ENCODE measurements at places on chromosomes 12 and 14.

- DNase-seq, result no peak
These were observed 123.3 kb downstream of the KICS2 start for GRCh38 chr12:64098709-64099354.

DNA sequence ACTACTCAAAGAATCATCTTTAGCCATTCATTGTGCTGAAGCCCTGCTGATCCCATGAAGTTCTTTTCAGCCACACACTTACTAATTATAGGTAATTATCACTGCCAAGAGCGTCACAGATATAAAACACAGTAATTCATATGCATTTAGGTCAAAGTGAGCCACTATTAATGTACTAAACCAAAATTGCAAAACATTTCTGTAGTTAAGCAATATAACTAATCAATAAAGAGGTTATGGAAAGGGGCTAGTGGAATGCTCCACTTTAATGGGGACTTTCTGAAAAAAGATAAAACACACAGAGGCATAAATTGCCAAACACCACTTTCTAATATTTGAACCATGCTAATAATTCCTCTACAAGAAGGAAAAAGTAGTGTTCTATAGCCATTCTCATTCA is 6.8 kb upstream of the CEP128 start:
- DNase-seq, result no peak

GRCh38 chr12:53495903-53496751 is 3.1 kb downstream of the MAP3K12 start:
- no peak for DNase-seq

DNA sequence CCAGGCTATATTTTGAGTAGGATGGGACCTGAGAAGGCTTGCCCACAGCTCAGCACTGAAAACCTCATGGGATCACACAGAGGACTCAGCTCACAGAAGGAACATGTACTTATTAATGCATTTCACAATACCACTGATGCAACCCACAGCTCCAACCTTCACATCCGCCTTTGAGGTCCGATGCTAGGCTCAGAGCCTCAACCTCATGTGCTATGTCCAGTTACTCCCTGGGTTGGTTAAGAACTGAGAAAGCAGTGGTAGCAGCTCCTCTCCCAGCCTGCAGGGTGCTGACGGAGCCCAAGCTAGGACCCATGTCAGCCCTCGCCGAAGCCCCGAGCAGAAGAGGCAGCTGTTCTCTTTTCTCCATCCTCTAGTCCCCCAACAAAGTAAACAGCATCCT is 52.9 kb downstream of the SPTB start:
- DNase-seq, result no peak

- DNase-seq, result no peak
These were observed 34.2 kb upstream of the GCH1 start for GRCh38 chr14:54936816-54937215.

- DNase-seq, result peak; percentile 8
These were observed 1.2 kb downstream of the GPR135 start for GRCh38 chr14:59463787-59464485.

- no peak for DNase-seq
These were observed 125.9 kb downstream of the CALM1 start for GRCh38 chr14:90522571-90523191.

- peak; percentile 38 for DNase-seq
These were observed 20.4 kb downstream of the CCDC88C start for GRCh38 chr14:91396959-91397815.

- no peak for DNase-seq
These were observed 57.6 kb upstream of the STRN3 start for GRCh38 chr14:31083781-31084180.

GRCh38 chr12:116066381-116067230 is 210.9 kb downstream of the MED13L start:
- DNase-seq, result peak; percentile 34

- no peak for DNase-seq
These were observed 46.5 kb downstream of the TEAD4 start for GRCh38 chr12:3005736-3006135.

DNA sequence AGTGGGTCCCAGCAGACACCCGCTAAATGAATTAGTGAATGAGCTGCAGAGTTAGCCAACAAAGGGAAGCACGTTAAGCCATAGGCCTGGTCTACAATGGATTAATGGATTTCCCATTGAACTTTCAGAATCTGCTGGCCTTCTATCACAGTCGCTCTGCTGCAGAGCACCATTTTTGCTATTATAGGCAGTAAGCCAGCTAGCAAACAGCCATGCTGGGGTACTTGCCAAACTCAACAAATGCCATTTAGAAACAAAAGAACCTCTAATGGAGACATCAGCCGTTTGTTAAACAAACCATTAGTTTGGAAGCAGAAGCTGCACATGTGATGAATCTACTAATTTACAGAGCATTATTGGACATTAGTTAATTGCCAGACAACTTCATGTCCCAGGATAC is 181.1 kb upstream of the STXBP6 start:
- DNase-seq, result no peak

- DNase-seq, result no peak
These were observed 1.8 kb downstream of the DCN start for GRCh38 chr12:91180582-91181395.

- no peak for DNase-seq
These were observed 24.9 kb downstream of the ZNF664 start for GRCh38 chr12:123997908-123998307.

DNA sequence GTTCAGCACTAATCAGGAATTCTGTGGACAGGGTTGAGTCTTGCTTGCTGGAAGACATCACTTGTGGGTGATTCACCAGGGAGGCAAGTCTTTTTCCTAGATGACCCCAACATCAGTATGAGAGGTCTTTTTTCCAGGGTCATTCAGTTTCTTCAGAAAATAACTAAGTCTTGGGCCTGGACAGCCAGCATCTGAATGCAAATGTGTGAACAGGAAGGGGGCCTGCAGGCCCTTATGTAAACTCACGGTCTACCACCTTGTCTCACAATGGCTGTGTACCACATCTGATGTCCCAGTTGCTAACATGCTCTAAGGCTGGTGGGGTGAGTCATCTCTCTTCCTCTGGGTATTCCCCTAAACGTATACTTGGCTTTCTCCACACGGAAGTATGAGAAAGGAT is 79.2 kb downstream of the HECTD4 start:
- peak; percentile 4 for DNase-seq

DNA sequence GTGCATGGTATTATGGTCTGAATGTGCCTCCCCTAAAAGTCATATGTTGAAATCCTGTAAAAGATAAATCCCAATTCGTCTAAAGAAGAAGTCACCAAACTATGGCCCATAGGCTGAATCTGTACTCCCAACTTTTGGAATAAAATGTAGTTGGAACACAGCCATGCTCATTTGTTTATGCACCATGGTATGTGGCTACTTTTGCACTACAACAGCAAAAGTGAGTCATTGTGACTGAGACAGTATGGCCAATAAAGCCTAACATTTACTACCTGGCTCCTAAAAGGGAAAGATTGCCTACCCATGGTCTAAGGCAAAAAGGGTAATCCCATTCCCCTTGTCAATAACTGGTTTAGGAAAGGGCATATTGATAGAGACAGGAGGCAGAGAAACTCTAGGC is 101.8 kb downstream of the LRIG3 start:
- DNase-seq, result no peak

DNA sequence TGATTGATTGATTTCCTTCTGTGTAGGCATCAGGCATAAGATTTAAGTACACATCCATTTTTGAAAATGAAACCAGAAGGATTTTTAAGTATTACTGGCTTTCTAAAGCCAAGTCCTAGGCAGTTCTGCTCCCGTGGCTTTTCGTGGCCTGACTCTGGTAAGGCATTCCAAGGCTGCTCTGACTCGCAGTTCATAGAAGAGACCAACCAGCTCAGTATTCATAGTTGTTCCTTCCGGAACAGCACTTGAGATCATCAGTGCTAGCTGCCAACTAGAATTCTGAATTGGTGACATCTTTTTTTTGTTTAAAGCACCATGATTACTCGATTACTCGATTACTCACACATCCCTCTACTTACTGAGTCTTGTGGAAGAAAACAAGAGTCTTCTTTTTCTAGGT is 25.9 kb downstream of the SUDS3 start:
- no peak for DNase-seq

DNA sequence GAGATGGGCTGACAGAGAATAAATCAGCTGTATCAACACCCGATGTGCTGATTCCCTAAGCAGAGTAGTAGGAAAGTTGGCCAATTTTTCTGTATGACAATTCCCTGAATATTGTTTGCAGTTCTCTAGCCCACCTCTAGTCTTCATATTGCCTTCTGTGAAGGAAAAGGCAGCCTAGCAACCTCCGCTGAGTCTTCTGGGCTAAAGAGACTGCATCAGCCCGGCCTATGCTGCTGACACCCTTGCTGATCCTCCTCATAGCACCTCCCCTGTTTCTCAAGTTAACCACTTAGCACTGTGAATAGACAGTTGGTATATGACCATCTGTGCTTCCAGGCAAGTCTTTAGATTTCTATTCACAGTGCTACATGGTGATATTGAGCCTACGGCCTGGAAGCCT is 161.1 kb upstream of the EGLN3 start:
- DNase-seq, result no peak

GRCh38 chr12:90954921-90955320 is at the start of gene CCER1:
Gene CCER1 (minus strand): TSS chr12:90955176. CDS start chr12:90954742, 434 bp downstream.
- DNase-seq, result no peak

DNA sequence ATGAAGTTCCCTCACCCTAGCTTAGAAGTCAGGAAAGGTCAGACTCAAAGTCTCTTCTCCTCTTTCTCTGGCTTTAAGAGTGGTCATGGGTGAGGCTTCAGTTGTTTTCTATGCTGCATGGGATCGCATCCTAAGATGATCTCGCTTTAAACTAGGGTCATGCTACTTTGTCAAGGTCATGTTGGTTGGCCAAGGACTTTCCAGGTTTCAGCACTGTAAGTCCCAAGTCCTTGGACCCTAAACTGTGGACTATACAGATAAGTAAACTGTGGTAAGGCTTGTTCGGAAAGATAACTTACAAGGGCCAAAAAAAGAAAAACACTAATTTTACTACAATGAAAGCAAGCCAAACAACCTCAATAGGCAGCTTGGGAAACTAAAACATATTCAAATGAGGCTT is 17.4 kb downstream of the HAL start:
- DNase-seq, result no peak

GRCh38 chr14:101418601-101419000 is 142.7 kb upstream of the DIO3 start:
- no peak for DNase-seq

DNA sequence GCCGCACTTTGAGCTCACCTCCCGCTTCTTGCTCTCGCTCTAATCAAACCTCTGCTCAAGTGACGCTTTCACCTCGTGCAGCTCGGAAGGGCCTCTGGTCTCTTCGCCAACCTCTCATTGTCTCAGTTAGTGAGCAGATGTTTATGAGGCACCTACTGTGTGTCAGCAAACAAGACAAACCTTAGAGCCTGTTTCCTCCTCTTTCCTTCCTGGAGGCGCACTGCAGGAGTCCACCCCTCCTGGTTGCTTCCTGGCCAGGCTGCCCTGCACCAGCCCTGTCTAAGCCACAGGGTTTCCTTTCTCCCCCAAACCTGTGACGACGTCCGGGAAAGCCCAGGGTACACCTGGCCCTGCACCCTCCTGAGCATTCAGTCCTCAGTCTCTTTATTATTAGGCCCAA is 84.2 kb downstream of the PHETA1 start:
- no peak for DNase-seq

- no peak for DNase-seq
These were observed 15.0 kb downstream of the NDUFA12 start for GRCh38 chr12:94988471-94988870.

GRCh38 chr14:39232554-39233415 is 930 bp upstream of the MIA2 start:
- no peak for DNase-seq

- DNase-seq, result no peak
These were observed 615 bp downstream of the TARBP2 start for GRCh38 chr12:53501615-53502181.

GRCh38 chr14:26191123-26191522 is 406.7 kb downstream of the NOVA1 start:
- no peak for DNase-seq

- DNase-seq, result no peak
These were observed 129.4 kb downstream of the SMOC1 start for GRCh38 chr14:70008284-70009262.

GRCh38 chr12:66598079-66598478 is 80.8 kb downstream of the GRIP1 start:
- no peak for DNase-seq

DNA sequence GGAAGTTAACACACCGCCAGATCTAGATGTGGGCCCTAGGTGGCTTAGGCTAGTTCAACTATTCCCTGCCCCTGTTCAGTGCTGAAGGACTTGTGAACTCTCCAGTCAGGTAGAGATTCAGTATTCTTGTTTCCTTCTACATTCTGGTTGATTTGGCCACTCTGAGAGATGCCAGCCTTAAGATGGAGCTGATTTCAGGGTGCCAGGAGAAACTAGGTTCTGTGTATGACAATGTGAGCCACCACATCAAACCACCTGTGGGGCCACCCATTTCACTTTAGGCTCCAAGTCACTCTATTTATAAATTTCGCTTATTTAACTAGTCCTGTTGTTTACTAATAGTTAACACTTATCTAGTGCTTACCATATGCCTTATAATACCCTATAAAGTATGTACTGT is 26.0 kb downstream of the FRMD6 start:
- no peak for DNase-seq

- DNase-seq, result no peak
These were observed 17.4 kb upstream of the SERPINA6 start for GRCh38 chr14:94340533-94340932.

DNA sequence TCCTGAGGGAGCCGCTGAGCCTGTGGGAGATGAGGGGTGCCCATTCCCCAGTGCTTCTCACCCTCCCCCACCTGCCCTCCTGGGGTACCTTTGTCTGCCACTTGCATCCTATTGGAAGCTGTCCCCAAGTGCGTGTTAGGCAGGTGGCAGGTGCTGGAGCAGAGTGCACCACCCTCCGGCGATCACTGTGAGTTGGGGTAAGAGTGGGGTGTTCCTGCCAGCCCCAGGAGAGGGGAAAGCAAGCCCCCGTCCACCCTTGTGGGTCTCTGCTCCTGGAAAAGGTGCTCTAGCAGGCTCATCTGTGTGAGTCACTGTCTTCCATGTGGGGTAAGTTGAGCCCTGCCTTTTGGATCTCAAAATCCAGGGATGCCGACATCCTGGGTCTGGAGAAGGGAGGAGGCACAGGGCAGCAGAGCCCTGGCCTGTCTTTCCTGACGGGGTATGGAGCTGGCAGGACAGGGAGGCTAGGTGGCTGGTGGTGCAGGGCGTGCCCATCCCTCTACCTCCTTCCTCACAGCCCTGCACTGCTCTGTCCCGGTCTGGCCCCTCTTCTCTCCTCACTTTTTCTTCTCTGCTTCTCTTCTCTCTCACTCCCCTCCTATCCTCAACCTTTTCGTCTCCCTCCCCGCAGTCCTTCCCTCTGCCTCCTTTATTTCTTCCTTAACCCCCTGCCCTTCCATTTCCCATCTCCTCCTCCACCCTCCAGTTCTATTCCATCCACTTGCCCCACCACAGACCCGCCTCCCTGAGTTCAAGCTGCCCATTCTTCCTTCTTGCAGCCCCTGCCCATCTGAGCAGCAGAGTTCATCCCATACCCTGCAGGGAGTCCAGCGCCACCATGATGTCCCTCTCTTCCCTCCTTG is 20.1 kb upstream of the KRT7 start:
- DNase-seq, result no peak

- no peak for DNase-seq
These were observed 70.4 kb upstream of the BTG1 start for GRCh38 chr12:92216092-92216491.

GRCh38 chr14:23621204-23621931 is 14.8 kb upstream of the DHRS2 start:
- DNase-seq, result no peak
